Central memory CD4-positive, alpha-beta T cell (primary cell): ENCODE measurements at places on chromosomes 3 and 15.

DNA sequence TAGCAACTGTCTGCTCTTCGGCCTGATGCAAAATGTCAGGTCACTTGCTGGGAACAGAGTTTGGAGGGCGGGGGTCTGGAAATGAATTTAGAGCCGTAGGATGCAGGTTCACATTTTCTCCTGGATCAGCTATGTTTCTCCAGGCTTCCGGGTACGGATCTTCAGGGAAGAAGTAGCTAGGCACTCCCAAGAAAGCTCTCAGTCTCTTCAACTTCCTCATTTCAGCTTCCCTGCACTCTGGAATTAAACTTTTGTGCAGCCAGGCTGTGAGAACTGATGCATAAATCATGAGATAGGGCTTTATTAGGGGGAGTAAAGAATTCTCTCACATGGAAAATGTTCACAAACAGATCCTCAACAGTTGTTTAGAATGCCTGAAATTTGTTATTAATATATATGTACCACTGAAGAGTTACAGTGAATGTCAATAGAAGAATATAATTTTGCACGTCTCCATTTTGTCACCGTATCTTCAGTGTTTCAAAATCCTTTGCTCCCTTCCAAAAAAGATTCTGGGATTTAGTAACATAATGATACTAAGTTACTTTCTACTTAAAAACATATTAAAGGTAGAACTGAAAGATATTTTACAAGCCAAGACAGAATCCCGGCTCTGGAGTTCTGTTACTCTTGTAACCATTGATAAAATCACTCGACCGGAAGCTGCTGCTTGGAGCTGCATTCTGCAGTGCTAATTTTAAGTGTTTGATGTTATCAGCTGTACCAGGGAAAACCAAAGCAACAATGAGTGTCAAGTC, 178.5 kb upstream of the P2RY1 start:
- no peak for DNase-seq

- DNase-seq = no peak
Measured at GRCh38 chr3:65814845-65815578, 223.7 kb downstream of the MAGI1 start.

DNA sequence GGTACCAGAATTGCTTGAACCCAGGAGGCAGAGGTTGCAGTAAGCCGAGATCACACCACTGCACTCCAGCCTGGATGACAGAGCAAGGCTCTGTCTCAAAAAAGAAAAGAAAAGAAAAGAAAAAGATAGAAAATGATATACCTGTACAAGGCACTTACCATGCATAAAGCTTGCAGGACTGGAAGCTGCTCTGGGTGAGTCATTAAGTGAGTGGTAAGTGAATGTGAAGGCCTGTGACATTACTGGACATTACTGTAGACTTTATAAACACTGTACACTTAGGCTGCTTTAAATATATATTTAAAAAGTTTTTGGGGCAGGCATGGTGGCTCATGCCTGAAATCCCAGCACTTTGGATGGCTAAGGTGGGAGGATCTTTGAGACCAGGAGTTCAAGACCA, 99.2 kb downstream of the SLMAP start:
- DNase-seq = no peak

DNA sequence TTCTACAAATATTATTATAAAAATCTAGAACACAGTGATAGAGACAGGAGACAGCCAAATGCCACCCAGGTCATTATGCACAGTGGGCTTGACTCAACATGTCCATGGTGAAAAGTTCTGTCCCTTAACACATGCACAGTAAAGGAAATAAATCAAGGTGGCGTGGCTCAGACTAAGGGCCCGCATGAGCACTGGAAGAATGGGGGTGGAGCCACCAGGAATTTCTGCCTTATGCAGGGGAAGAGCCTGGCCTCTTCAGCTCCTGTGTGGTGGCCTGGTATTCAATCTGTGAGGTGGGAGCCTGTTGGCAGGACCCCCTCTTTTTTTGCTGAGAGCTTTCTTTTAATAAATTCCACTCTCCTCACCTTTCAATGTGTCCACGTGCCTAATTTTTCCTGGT, 17.2 kb upstream of the SPG21 start:
- no peak for DNase-seq

DNA sequence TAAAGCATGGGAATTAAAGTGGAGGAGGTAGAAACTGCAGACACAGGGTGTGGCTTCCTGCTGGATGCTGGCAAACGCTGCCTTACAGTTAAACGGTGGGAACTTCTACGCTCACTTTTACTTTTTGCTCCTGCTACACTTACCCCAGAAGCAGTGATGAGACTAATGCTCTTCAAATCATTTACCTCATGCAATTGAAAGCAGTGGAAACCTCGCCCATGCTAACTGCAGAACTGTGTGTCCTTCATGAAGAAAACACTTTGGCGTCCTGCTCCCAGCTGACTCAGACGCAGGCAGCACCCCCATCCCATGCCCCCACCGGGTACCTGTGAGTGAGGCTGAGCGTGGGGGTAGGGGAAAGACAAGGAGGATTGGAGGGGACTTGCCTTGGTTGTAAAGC, 31.8 kb downstream of the UPK1B start:
- DNase-seq = no peak

DNA sequence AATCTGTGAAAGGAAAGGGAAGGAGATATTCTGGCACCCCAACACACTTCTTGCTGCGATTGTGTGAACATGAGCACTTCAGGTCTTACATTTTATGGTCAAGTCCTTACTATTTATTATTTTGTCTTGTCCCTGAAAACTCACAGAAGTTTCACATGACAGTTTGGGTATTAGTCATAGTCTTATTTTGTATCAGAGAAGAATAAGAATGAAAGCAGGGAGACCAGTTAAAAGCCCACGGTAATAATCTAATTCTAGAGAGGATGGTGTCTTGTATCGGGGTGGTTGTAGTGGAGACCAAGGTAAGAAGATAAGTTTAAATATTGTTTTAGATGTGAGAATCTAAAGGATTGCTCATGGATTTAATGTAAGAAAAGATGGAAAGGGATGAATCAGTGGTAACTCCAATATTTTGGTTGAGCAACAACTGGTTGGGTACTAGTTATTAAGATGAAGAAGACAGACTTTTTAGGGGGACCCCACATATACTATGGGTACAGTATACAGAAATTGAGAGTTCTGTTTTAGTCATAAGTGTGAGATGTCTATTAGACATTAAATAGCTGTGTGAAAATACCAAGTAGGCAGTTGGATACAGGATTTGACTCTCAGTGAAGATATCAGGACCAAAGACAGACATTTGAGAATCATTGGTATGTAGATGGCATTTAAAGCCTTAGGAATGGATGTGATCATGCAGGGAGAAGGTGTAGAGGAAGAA, 227.6 kb downstream of the MFSD1 start:
- no peak for DNase-seq

GRCh38 chr3:176906046-176906905, 291.0 kb downstream of the TBL1XR1 start:
- DNase-seq = no peak

GRCh38 chr15:55827204-55827603, 84.3 kb upstream of the PRTG start:
- no peak for DNase-seq

DNA sequence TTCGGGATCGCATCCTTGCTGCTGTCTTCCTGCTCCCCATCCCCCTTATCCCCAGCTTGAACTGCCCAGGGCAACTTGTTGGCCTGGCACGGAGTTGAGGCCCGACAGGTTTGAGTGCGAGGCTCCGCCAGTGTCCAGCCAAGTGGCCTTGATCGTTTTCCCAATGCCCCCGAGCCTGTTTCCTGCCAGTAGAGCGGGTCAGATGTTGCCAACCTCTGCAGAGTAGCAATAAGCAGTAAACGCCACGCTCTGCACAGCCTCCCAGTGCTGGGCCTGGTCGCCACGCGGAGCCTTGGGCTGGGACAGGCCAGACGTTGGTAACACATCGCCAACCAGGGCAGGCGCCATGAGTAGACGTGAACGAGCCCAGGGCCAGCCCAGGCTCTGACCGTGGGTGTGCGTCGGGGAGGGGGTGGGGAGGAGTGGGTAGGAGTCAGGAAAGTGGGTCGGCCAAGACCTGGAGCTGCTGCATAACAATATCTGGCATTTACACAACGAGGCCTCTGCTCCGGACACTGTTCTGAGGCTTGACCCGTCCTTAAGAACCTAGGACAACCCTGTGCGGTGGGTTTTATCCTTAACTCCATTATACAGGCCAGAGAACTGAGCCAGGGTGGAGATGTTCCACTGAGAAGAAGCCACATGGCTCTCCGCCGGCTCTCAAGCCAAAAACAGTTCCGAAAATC, 444 bp upstream of the ABHD14A start:
- no peak for DNase-seq

DNA sequence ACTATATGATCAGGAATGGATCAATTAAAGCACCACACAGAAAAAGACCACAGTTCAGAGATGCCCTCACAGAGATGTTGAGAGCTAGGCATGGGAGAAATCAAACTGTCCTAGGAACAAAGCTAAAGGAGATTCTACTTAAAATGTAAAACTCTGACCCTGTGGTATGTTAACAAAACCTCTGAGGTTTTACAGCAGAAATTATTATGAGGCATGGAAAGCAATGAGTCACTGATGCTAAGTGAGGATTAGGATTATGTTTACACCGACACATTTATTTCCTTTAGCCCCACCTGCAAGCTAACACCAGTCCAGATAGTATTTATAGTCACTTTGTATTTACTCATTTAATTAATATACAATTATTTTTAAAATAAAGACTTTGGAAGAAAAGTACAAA, 1242.2 kb downstream of the OTOL1 start:
- DNase-seq = no peak

GRCh38 chr3:59320080-59320479, 270.3 kb upstream of the CFAP20DC start:
- DNase-seq = no peak

GRCh38 chr3:141539431-141540187, 52.8 kb downstream of the RASA2 start:
- DNase-seq = no peak

- no peak for DNase-seq
Measured at GRCh38 chr3:33716227-33716626, 1.8 kb downstream of the CLASP2 start.

DNA sequence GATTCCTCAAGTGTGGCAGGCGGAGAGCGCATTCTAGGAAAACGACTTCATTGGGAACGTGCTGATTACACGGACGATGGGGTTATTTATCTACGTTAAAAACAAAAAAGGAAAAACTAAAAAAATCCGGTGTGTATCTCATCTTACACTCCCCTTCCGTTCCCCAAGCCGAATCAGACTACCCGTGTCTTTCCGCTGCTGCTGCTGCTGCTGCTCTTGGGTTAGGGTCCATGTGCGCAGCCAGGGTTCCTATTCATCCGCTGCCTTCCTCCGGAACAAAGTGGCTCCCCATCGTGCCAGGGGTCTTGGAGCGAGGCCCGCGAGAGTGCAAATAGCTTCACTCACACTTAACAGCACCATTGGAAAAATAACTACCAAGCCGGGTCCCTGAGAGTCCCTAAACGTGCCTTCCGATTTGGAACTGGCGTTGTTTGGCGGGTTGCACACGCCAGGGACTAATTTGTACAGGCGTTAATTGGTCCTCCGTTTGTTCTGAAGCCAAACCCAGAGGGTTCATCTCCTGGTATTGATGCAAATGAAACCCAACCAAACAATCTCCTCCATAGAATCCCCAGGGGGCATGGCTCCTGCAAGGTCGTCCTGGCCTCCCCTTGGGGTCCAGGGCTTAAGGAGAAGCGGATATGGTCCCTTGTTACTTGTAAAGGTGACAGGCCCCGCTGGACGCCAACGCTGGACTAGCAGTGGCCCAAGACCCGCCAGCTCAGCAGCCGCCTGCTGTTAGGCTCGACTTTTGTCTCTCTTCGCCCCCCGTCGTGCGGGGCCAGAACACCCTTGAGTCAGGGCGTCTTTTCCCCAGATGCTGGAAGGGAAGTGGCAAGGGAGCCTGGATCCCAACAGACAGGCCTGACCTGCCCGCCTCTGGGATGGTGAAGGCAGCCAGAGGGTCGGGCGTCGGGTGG, 11.0 kb upstream of the ONECUT1 start:
- DNase-seq = no peak

GRCh38 chr3:22835041-22835440, 368.1 kb upstream of the UBE2E2 start:
- no peak for DNase-seq

DNA sequence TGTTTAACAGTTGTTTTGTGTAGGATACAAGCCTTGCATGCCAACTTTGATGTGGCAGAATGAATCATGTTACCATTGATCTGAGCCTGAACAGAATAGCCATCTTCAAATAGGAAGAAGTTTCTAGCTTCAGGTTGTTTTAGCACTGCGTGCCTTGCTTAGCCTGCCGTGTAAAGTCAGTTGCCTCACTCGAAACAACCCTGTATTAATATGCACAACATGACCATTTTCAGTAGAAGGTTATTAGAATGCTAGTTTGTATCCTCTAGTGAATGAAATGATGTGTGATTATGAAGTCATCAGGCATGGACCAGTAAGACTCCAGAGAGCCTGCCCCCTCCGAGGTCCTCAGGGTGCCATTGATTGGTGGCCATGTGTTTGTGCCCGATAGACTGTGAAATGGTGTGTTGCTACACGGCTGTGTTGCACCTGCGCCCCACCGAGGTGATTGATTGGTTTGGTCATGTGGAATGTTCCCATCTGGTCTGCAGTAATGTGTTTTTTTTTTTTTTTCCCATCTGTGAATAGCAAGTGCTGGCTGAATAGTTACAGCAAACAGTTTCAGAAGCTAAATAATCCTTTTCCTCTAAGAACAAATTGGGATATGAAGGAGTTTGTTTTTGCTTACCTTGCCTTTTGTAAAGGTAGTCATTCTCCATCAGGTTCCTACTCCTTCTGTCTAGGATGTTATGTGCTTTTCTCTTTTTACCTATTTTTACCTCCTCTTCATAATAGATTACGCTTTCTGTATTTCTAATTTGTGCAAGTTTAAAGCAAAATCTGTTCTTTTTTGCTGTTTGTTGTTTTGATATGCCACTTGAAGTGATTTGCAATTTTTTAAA, 214.9 kb downstream of the TCF12 start:
- no peak for DNase-seq

- DNase-seq = no peak
Measured at GRCh38 chr3:188754267-188754666, 417.5 kb upstream of the TPRG1 start.

DNA sequence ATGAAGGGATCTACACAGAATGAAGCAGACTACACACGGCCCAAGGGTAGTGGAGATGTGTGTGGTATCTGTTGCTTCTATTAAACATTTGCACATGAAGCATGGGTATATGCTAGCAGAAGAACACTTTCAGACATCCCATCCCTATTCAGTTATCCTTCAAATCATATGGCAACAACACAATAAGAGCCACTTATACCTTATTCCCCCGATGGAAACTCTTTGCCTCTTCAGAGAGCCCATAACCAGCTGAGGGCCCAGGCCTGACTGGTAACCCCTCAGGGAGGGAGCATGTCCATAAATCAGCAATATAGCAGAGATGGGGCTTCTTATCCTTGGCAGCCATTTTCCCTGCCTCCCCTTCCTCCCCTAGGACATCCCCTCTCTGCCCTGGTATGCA, 210.6 kb downstream of the FHIT start:
- no peak for DNase-seq

DNA sequence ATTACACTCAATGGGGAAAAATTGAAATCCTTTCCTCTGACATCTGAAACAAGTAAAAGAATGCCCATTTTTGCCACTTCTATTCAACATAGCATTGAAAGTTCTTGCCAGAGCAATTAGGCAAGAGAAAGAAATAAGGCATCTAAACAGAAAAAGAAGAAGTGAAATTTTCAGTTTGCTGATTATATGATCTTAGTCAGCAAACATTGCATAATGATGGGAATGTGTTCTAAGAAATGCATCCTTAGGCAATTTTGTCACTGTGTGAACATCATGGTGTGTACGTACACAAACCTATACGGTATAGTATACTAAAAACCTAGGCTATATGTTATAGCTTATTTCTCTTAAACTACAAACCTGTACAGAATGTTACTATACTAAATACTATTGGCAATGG, 278.0 kb downstream of the CGGBP1 start:
- DNase-seq = no peak
